ENCODE measurements at places on chromosomes 5 and 9.

DNA sequence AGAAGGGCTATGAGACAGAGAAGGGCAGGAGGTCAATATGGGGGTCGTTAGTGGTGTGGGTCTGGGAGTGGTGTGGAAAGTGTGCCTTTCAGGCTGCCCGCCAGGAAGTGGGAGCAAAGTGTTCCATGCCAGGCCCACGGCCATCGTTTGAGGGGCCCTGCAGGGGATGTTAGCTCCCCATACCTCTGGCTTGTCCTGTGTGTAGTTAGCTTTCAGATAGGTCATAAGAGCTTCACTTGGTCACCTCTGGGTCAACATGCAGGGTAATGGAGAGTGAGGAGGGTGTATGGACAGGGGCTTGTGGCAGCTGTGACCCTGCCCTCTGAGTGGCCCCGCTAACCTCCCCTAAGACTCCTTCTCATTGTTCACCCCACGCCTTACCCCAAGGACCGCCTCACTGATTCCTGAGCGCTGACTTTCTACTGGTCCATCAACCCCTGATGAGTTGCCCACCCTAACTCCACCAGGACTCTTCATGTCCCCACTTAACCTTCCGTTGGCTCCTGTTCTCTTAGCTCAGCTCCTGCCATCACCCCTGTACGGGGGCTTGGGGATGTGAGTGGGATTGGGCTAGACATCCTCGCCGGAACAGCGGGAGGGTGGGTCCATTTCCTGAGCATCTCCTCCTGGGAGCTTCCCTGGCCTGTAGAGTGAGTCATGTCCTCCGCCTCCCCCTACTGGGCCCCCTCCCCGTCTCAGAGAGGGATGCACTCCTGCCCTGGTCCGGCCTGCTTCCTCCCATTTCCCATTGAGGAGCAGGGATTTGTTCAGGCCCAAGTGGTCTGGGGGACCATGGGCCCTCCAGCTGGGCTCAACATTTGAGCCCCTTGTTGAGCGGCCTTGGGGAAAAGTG lies 125.7 kb downstream of the FGF18 start:
- peaks cover 7% of the 10 kb centered on the region for H3K27me3 ChIP-seq
- H3K4me3 ChIP-seq, result no peak overlapping the region
- H3K4me1 ChIP-seq, result peaks cover 13% of the 10 kb centered on the region
- no peak overlapping the region for H3K27ac ChIP-seq
- no peaks in the 10 kb centered on the region for H3K36me3 ChIP-seq

DNA sequence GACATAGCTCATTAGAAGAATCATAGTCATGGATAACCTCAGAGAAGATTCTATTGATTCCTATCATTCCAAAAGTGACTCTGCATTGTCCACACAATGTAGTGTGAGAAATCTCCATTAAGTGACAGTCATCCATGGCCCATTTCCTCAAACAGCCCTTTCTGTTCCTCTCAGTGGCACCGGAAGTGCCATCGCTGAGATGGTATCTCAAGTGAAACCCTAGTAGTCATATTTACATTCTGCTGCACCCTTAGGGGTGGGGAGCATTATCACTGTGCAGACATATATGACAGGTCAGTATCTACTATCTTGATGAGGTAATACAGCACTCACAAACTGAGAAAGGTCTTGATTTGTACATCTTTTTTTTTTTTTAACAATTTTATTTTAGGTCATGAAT lies 55.4 kb upstream of the MIER3 start:
- H3K27me3 ChIP-seq, result peaks cover 3% of the 10 kb centered on the region
- no peak overlapping the region for H3K27ac ChIP-seq
- no peak overlapping the region for H3K4me3 ChIP-seq
- peaks cover 5% of the 10 kb centered on the region for H3K4me1 ChIP-seq

GRCh38 chr5:116573279-116573701 lies 1.3 kb downstream of the SEMA6A start:
- no peaks in the 10 kb centered on the region for H3K27me3 ChIP-seq
- no peak for DNase-seq
- H3K4me3 ChIP-seq, result peak overlapping the region; percentile 99
- peaks cover 5% of the 10 kb centered on the region for H3K36me3 ChIP-seq
- peak overlapping the region; percentile 77 for H3K27ac ChIP-seq
- H3K4me1 ChIP-seq, result peaks cover 27% of the 10 kb centered on the region

DNA sequence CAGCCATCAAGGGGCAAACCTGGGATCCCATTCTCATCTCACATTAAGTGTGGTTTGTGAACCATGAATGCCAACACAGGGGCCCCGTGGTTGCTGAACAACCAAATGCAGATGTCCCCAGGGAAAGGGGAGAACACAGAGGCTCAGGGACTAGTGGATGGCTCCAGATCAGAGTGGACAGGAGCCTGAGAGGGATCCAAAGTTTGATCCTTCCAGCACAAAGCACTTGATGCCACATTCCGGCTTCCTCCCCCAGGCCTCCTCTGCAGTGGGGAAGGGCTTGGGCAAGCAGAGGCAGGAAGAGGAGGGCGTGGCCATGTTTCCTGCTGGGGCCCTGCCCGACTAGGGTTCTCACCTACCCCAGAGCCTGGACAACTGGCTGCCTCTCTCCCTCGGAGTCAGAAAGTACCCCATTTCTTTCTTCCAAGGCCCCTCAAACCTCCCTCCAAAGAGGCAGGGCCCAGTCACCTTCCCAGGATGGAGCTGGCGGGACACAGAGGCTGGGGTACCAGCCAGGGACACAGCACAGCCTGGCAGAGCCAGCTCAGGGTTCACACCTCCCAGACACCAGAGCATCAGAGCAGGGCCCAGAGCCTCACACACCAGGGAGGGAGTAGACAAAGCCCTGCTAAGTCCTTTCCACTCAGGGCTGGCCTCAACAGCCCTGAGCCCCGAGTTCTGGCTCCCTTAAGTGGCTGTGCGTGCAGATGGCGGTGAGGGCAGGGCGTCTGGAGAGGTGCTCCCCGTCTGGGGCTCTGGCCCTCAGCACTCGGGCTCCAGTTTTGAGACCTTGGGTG lies 4.3 kb upstream of the RNF44 start:
- H3K4me1 ChIP-seq, result peaks cover 45% of the 10 kb centered on the region
- H3K36me3 ChIP-seq, result no peaks in the 10 kb centered on the region
- H3K27ac ChIP-seq, result peak overlapping the region; percentile 84
- no peaks in the 10 kb centered on the region for H3K27me3 ChIP-seq
- DNase-seq, result no peak

DNA sequence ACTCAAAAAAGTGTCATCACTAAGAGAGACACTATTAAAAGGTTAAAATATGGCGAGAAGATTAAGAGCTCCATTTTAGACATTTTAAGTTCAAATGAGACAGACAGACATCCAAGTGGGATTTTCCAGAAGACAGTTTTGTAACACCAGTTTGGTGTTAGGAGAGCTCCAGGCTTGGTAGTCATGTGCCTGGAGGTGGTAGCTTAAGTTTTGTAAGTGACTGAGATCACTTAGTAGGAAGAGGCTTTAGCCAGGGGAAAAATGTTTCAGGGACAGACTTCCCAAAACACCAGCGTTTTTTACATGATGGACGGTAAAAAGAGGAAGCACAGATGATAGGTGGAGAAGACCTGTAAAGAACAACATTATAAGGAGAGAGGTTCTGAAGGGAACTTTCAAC lies 150.3 kb downstream of the GIN1 start:
- no peak for DNase-seq
- H3K4me3 ChIP-seq, result no peak overlapping the region
- H3K27me3 ChIP-seq, result no peaks in the 10 kb centered on the region
- no peak overlapping the region for H3K27ac ChIP-seq

DNA sequence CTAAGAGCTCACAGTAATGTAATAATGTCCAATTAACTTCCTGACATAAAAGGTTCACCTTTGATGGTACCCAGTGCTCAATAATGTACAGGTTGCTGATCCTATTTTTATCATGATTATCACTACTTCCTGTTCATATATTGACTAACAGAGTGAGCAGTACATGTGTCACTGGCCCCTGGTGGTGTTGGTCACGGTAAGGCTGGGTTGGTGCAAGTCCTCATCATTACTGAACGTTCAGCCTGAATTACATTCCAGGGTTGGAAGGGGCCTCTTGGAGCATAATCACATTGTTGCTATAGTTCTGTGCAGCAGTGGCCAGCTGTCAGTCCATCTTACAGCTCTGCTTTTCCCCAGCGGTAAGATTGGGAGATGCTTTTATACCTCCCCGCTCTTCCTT lies 24.2 kb upstream of the CKMT2 start:
- H3K27ac ChIP-seq, result no peak overlapping the region
- H3K27me3 ChIP-seq, result peaks cover 3% of the 10 kb centered on the region
- no peaks in the 10 kb centered on the region for H3K36me3 ChIP-seq
- peaks cover 17% of the 10 kb centered on the region for H3K4me1 ChIP-seq

DNA sequence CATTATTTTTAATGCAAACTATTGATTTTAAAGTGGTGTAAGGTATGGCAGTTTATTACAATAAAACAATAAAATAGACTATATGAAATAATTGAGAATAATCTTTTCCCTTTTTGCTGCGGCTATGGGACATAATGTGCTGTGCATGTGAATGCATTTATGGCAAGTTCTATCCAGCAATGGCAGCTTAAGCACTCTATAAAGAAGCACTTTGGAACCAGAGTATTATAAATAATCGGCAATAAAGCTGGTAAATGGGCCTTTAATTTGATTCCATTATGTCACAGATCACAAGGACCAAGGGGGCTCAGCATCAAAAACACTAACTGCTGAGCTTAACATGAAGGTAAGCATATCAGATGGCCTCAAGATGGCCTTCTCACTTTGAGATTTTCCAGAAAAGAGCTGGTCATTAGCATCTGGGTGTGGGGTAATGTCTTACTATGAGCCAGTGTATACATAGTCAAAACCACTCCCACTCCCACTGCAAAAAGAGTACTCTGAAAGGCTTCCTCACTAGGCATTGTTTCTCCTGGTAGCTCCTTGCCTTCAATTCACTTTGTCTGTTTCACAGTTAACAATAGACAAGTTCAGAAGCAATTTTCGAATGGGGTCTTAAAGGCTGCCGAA lies 97.1 kb upstream of the ASTN2 start:
- no peaks in the 10 kb centered on the region for H3K36me3 ChIP-seq
- no peak for DNase-seq
- H3K27me3 ChIP-seq, result peaks cover 10% of the 10 kb centered on the region
- H3K4me3 ChIP-seq, result no peak overlapping the region

DNA sequence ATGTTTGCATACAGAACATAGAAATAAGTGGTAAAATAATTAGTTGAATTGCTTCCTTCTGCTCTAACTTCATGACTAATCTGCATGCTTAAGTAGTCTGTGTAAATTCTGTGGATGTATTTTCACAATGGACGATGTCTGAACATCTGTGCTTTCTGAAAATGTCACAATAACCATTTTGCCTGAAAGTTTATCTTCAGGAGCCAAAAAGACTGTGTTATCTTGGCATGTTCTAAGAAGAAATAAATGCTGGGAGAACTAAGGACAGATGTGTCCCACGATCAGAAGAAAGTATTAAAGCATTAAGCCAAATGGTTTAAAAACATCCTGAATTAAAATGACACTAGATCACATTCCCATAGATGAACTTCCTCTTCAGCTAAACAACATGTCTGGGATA lies 397.6 kb downstream of the SPOCK1 start:
- DNase-seq, result no peak
- peaks cover 9% of the 10 kb centered on the region for H3K27me3 ChIP-seq
- H3K4me3 ChIP-seq, result no peak overlapping the region
- no peak overlapping the region for H3K27ac ChIP-seq
- no peaks in the 10 kb centered on the region for H3K36me3 ChIP-seq
- no peaks in the 10 kb centered on the region for H3K4me1 ChIP-seq

DNA sequence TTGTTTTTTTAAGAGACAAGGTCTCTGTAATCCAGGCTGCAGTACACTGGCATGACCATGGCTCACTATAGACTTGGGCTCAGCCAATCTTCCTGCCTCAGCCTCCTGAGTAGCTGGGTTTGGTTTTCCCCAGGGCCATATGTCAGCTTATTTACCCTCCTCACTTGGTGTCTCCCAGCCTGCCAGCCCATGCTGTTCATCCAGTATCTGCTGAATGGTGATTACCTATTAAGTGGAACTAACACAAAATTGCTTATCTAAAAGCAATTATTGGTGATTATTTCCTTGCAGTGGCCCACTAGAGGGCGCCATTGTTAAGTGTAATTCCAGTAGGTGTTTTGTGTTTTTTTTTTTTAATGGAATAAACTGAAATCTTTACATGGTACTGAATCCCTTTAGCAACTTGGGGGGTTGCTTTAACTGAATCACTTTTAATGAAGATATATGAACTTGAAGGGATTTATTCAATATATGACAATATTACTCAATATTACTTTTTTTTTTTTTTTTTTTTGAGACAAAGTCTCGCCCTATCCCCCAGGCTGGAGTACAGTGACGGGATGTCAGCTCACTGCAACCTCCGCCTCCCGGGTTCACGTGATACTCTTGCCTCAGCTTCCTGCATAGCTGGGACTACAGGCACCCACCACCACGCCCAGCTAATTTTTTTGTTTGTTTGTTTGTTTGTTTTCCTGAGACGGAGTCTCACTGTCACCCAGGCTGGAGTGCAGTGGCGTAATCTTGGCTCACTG lies 13.8 kb downstream of the EXOSC2 start:
- H3K4me3 ChIP-seq, result no peak overlapping the region
- no peaks in the 10 kb centered on the region for H3K27me3 ChIP-seq
- DNase-seq, result no peak
- peaks cover 8% of the 10 kb centered on the region for H3K36me3 ChIP-seq
- peak overlapping the region; percentile 65 for H3K27ac ChIP-seq

GRCh38 chr9:34862043-34862442 lies 96.0 kb upstream of the PHF24 start:
- H3K27ac ChIP-seq, result no peak overlapping the region
- H3K4me1 ChIP-seq, result no peaks in the 10 kb centered on the region
- no peaks in the 10 kb centered on the region for H3K36me3 ChIP-seq
- H3K4me3 ChIP-seq, result no peak overlapping the region

DNA sequence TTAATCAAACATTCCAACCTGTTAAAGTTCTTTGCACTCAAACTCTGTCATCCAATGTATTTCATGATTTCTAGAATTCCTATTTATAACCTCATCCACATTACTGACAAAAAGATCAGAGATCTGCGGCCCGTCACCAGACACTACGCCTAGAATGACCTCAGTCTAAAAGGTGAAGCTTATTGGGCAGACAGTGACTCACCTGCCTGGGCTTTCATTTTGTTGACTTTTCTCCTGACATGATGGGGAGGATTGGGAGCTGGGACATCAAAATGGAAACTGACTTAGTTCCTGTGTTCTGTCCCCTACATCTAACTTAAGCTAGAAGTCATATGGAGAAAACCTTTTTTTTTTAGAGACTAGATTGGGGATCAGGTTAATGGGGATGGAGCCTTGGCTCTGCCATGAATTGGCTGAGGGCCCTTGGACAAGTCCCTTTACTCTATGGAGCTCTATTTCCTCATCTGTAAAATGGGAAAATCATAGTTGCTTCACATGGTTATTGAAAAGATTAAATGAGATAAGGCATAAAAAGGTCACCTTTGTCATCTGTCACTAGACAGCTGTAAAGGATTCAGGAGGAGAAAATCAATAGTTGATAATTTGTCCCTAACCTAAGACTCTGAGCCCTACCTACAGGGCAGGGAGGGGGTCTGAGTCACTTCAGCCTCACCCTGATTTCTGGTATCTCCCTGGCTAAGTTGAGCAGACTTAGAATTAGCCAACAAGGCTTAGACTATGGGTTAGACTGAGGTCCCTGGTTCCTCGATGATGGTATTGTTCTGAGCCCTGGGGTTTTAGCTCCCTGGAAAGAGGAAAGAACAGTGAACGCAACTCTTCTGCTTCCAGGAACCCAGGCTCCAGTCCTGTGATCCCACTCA lies 224.8 kb upstream of the TBC1D2 start:
- no peak overlapping the region for H3K27ac ChIP-seq
- DNase-seq, result no peak
- no peaks in the 10 kb centered on the region for H3K36me3 ChIP-seq
- peaks cover 18% of the 10 kb centered on the region for H3K27me3 ChIP-seq

All from type B pancreatic cell (in vitro differentiated cells).